ENCODE measurements at places on chromosomes 7 and 10.

DNA sequence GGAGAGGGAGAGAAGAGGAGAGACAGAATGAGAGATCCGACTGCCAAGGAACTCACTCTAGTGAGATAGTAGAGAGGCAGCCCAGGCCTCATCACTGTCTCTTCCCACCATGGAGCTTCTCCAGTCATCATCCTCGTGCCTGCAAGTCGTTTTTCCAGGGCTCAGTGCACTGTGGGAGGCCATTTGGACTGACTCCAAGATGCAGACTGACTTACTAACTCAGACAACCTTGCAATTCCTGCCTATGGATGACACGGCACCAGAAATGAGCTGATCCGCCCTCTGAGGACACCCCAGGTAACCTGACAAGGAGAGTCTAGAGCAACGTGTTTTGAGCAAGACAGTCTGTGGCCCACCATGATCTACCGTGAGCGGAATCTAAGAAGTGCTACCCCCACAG lies 154.9 kb downstream of the GLI3 start:
- H3K4me1 ChIP-seq, result peaks cover 30% of the 10 kb centered on the region
- H3K4me3 ChIP-seq, result no peak overlapping the region
- H3K27ac ChIP-seq, result peak overlapping the region; percentile 10
- no peak for DNase-seq

GRCh38 chr7:30412782-30413504 lies 65.6 kb downstream of the NOD1 start:
- H3K4me3 ChIP-seq, result no peak overlapping the region
- peaks cover 12% of the 10 kb centered on the region for H3K36me3 ChIP-seq

DNA sequence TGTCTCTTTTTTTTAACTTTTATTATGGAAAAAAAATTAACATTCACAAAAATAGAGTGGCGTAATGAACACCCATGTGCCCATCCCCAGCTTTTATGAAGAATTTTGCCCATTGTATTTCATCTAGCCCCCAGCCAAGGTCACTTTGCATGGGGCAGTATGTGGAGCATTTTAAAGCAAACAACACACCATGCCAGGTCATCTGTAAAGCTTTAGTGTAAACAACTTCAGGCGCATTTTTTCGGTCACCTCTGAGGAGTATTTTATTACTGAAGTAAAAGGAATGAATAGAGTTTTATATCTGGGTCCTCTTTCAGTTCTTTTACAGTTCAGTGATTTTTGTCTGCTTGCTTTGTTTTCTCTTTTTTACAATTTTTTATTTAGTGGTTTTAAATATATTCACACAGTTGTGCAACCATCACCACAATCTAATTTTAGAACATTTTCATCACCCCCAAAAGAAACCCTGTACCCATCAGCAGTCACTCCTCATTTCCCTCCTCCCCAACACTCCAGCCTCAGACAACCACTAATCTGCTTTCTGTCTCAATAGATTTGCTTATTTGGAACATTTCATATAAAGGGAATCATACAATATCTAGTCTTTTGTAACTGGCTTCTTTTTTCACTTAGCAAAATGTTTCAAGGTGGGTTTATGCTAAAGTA lies 87.9 kb downstream of the SLC37A3 start:
- H3K36me3 ChIP-seq, result peaks cover 18% of the 10 kb centered on the region
- H3K4me3 ChIP-seq, result no peak overlapping the region
- H3K4me1 ChIP-seq, result peaks cover 6% of the 10 kb centered on the region
- H3K27me3 ChIP-seq, result no peaks in the 10 kb centered on the region

DNA sequence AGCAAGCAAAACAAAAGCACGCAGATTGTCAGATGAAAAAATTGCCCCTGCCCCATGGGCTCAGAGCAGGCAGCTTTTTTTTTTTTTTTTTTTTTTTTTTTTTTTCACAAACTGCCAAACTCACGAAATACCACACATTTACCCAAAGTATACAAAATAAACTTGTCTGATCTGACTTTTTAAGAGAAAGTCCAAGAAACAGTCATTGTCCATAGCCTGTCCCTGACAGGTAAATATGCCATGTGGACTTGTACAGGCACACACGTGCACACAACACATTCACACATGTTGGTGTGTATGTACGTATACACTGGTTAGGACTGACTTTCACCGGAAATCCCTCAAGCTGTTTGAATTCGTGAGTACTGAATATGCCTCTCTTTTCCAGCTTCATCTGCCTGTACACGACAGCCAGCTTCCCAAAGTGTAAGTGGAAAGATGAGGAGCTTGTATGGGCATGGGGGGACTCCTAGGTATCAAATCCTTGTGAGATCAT lies 929 bp upstream of the HGF start:
- DNase-seq, result no peak
- peaks cover 22% of the 10 kb centered on the region for H3K4me1 ChIP-seq
- H3K36me3 ChIP-seq, result no peaks in the 10 kb centered on the region

- peaks cover 4% of the 10 kb centered on the region for H3K36me3 ChIP-seq
- H3K27ac ChIP-seq, result peak overlapping the region; percentile 3
- no peak for DNase-seq
- H3K4me1 ChIP-seq, result peaks cover 29% of the 10 kb centered on the region
Measured at GRCh38 chr7:16634271-16634738, 11.2 kb downstream of the ANKMY2 start.

GRCh38 chr10:123769647-123770046 lies 103.5 kb downstream of the GPR26 start:
- H3K36me3 ChIP-seq, result no peaks in the 10 kb centered on the region
- no peaks in the 10 kb centered on the region for H3K27me3 ChIP-seq
- DNase-seq, result no peak
- H3K27ac ChIP-seq, result no peak overlapping the region
- no peak overlapping the region for H3K4me3 ChIP-seq

GRCh38 chr10:69842020-69842419 lies 40.3 kb downstream of the COL13A1 start:
- no peak overlapping the region for H3K4me3 ChIP-seq
- DNase-seq, result no peak
- H3K36me3 ChIP-seq, result no peaks in the 10 kb centered on the region
- peaks cover 5% of the 10 kb centered on the region for H3K27me3 ChIP-seq

DNA sequence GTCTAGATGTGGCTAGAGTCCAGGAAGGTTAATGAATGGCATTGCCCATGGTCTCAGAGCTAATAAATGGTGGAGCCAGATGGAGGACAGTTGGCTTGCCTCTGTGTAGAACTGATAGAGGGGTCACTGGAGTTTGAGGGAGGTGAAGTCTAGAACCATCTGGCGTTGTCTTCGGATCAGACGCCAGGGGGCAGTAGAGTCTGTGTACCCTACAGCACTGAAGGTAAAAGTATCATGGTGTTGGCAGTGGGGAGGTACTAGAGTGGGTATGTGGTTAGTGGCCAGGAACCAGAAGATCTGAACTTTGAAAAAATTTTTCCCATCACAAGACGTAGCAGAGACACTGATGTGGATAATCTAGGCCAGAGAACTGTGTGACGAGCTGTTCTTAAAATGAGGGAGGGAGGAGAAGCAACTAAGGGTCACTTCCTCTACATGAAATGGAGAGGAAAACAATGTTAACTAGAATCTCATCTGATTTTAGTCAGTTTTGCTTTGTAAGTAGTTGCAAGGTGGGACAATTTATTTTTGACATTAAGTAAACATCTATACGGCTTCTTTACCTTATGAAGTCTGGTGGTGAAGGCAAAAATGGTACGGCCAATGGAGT lies 227.9 kb upstream of the PRSS58 start:
- H3K27ac ChIP-seq, result no peak overlapping the region
- peak; percentile 63 for DNase-seq
- H3K4me3 ChIP-seq, result no peak overlapping the region
- no peaks in the 10 kb centered on the region for H3K36me3 ChIP-seq
- no peaks in the 10 kb centered on the region for H3K27me3 ChIP-seq
- H3K4me1 ChIP-seq, result peaks cover 13% of the 10 kb centered on the region

DNA sequence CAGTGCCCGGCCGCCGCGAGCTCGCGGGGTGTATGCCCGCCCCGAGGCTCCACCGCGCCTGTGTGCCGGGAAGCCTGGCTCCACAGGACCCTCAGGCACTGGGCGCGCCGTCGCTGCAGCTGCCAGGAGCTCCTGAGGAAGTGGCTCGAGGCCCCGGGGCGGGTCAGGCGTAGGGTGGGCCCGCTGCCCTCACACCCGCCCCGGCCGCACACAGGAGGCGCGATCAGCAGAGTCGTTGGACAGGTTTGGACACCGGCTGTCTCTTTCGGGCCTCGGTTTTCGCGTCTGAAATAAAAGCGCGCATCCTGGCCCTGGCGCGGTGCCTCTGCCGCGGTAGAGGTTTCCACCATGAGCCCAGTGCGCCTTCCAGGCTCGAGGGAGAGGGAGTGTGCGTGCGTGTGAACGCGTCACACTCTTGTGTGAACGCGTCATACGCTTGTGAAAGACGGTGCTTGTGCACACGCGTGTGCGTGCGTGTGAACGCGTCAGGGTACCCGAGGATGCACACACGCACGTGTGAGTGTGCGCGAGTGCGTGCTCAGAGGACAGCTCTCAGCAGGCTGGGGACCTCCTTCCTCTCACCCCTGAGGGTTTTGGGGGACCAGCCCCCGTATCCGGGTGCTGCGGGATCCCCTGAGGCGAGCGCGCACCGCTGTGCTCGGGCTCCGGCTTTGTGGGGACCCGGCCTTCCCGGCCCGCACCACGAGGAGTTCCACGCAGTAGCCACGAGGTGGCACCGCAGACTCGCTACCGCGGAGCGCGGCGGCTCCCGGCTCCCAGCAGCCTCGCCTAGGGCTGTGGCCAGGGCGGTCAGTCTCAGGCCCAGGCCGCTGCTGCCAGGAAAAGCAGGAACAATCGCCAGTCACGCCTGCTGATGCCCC lies 83.8 kb downstream of the BMS1 start:
- H3K27me3 ChIP-seq, result peaks cover 20% of the 10 kb centered on the region
- peak; percentile 87 for DNase-seq
- H3K36me3 ChIP-seq, result no peaks in the 10 kb centered on the region

DNA sequence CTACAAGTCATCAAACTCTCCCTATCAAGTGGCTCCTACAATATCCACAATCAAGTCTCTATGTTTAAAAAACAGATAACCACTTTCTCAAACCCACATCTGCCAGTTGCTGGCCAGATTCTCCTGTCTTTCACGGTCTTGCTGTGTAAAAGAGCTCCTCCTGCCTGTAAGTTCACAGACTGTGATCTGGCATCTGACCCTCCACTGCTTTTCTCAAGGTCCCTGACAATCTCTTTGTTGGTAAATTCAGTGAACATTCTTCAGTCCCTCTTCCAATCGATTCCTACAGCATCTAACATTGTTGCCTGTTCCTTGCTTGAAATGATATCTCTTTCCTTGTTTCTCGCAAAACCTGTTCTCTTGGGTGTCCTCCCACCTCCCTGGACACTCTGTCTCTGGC lies 18.5 kb upstream of the LMOD2 start:
- H3K4me3 ChIP-seq, result no peak overlapping the region
- no peaks in the 10 kb centered on the region for H3K27me3 ChIP-seq
- no peak overlapping the region for H3K27ac ChIP-seq
- DNase-seq, result no peak
- H3K36me3 ChIP-seq, result no peaks in the 10 kb centered on the region

- no peak overlapping the region for H3K27ac ChIP-seq
- H3K4me1 ChIP-seq, result peaks cover 4% of the 10 kb centered on the region
- no peak overlapping the region for H3K4me3 ChIP-seq
- no peaks in the 10 kb centered on the region for H3K36me3 ChIP-seq
- DNase-seq, result peak; percentile 29
Measured at GRCh38 chr7:23276376-23276775, 22.8 kb upstream of the MALSU1 start.

DNA sequence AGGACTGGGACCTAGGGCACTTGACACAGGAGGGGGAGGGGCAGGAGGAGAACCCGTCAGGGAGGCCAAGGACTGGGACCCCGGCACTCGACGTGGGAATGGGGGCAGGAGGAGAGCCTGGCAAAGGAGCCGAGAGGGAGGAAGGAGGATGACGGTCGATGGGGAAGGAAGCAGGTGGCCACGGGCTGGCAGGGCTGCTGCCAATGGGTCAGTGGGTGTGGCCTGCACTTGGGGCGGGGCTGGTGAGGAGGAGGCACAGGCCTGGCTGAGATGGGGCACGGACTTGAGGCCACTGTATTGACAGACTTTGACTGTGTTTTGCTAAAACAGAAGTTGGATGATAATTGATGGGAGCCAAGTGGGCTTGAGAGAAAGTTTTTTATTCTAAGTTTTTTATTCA lies 68.9 kb downstream of the RBM33 start:
- H3K36me3 ChIP-seq, result peaks cover 61% of the 10 kb centered on the region
- no peak for DNase-seq
- no peak overlapping the region for H3K27ac ChIP-seq
- no peaks in the 10 kb centered on the region for H3K27me3 ChIP-seq

- H3K36me3 ChIP-seq, result no peaks in the 10 kb centered on the region
- peaks cover 5% of the 10 kb centered on the region for H3K4me1 ChIP-seq
- H3K27me3 ChIP-seq, result no peaks in the 10 kb centered on the region
- DNase-seq, result no peak
- no peak overlapping the region for H3K27ac ChIP-seq
Measured at GRCh38 chr7:41045556-41046123, 657.2 kb downstream of the INHBA start.

DNA sequence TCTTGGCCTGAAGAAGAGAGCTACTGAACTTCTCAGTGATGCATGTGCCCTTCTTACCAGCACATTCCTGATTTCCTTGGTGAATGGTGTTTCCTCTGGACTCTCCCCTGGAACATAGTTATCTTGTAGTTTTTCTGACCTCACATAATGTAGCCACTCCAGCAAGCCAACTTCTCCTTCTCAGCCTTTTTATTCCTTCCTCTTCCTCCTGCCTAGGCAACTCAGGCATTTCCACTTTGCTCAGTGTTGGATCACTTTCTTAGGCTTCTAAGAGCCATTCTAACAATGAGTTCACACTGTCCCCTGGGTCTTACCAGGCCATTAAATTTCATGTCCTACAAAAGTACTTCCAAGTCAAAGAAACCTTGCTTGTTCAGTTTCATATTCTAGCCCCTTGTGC lies 3.6 kb upstream of the PTTG1IP2 start:
- no peak overlapping the region for H3K4me3 ChIP-seq
- H3K36me3 ChIP-seq, result peaks cover 31% of the 10 kb centered on the region
- 0 out of 2 replicates have a peak, but pooled peaks cover 2% of the 10 kb centered on the region for H3K27me3 ChIP-seq
- no peak overlapping the region for H3K27ac ChIP-seq

DNA sequence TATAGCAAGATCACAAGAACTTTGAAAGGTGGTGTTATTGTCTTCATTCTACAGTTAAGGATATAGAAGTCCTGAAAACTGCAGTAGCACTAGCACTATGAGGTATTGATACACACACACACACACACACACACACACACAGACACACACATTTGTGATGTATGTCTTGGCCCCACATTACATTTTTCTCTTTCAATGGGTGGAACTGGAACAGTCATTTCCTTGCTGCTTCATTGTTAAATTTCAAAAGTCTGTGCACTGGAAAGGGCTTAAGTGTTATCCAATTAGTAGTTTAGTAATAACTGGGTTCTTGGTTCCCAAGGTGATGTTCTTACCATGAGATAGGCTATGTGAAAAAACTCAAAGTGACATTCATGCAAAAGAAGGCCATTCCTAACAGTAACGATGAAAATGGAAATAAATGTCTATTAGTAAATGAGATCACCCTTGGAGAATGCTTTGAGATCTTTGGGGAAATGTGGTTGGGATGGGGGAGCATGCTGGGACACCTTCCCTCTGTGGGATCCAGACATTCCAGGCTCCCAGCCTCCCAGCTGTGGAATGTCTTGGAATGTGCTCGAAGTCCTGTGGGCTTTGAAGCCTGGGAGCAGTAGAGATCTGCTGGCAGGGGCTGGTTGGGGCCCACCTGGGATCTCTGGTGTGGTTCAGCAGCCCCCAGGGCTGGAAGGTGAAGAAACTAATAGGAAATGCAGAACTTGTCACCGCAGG lies 37.4 kb upstream of the CALD1 start:
- no peaks in the 10 kb centered on the region for H3K27me3 ChIP-seq
- peaks cover 33% of the 10 kb centered on the region for H3K4me1 ChIP-seq
- peak overlapping the region; percentile 79 for H3K27ac ChIP-seq
- H3K36me3 ChIP-seq, result no peaks in the 10 kb centered on the region
